ENCODE measurements at places on chromosomes 1 and 21.
A peak's percentile ranks its signal among the peaks of the same experiment; 100 is the strongest.

GRCh38 chr1:77834771-77835334 is 53.6 kb upstream of the NEXN start:
- no peak for DNase-seq

GRCh38 chr1:89610457-89611011 is 22.4 kb upstream of the LRRC8C start:
- peak; percentile 69 for DNase-seq

DNA sequence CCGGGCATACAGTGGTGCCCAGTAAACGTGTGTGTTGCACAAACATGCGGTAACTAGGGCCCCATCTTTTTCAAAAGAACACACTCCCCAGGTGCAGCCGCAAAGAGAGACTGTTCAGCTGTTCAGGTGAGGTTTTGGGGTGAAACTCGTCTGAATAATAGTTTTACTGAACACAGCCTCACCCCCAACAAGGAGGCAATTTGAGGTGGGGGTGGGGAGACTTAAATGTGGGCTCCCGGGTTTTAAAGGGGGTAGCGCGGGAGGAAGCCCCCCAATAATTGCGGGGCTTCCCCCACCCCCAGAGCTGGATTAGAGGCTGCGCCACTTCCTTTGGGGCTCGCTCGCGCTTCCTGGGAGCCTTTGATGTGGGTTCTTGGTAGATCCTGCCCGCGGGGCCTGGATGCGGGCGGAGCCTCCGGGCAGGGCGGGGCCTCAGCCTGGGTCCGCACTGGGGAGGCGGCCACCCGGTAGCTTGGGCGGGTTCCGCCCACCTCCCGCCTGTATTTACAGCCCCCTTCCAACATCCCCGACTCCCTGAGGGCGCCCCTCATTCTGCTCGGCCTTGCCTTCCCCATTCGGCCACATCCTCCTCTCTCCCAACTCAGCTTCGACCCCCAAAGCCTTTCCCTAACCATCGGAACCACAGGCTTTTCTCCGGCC is 6.4 kb upstream of the EPHA2 start:
- peak; percentile 76 for DNase-seq

- no peak for DNase-seq
Measured at GRCh38 chr1:25695090-25695770, 78.6 kb downstream of the MAN1C1 start.

DNA sequence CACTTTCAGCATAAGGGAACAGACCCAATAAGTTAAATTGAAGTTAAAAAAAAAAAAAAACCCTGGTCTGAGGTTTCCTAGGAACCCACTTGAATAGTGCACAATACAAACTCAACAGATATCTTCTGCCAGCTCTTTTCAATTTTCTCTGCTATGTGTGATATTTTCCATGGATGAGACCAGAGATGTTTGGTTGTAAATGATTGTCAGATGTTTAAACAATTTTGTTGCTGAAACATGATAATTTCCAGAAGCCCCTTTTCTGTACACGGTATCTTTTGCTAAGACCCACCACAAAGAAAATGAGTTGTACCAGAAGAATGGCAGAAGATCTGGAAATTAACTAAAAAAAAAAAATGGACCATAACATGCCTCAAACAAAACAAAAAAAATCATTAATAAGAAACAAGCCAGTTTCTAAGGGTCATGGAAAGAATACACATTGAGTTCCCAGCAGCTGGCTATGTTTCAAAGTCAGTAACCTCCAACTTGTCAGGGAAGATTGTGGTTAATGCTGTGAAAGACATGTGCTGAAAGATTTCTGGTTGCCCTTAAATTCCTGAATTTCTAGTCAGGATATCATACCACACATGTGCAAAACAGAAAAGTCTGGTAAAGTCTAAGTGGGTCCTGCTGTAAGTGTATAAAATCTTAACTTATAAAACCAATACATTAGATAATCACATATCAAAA is 35.6 kb upstream of the MGST3 start:
- DNase-seq = no peak

Measured in activated CD4-positive, alpha-beta memory T cell treated with anti-CD3 and anti-CD28 coated beads, Interleukin-2, amount 10 ng/mL, durations not matched to agents 7 days and 5 days (primary cell).